ENCODE measurements at places on chromosomes 3 and 15.

GRCh38 chr3:183774631-183775030 lies 50.7 kb downstream of the MAP6D1 start:
- H3K27me3 ChIP-seq: no peaks in the 10 kb centered on the region
- H3K27ac ChIP-seq: no peak overlapping the region
- H3K4me3 ChIP-seq: no peak overlapping the region
- DNase-seq: no peak
- H3K4me1 ChIP-seq: no peaks in the 10 kb centered on the region

- no peak overlapping the region for H3K27ac ChIP-seq
- no peaks in the 10 kb centered on the region for H3K27me3 ChIP-seq
- no peak overlapping the region for H3K4me3 ChIP-seq
These were observed 62.0 kb downstream of the MINDY4B start for GRCh38 chr3:150843241-150843640.

DNA sequence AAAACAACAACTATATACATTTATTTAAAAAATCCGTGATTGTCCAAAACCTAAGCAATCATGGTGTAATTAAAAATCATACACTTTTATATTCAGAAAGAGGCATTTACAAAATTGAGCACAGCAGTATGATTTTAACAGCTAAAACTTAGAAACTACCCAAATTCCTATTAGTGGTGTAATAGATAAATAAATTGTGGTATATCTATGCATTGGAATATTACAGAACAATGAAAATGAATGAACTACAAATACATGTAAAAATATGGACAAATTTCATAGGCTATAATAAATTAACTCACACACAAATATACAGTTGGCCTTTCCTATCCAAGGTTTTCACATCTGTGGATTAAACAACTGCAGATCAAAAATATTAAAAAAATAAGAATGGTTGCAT lies 700.5 kb upstream of the ARPP21 start:
- H3K4me3 ChIP-seq: no peak overlapping the region
- no peaks in the 10 kb centered on the region for H3K27me3 ChIP-seq
- no peaks in the 10 kb centered on the region for H3K36me3 ChIP-seq
- no peak overlapping the region for H3K27ac ChIP-seq

DNA sequence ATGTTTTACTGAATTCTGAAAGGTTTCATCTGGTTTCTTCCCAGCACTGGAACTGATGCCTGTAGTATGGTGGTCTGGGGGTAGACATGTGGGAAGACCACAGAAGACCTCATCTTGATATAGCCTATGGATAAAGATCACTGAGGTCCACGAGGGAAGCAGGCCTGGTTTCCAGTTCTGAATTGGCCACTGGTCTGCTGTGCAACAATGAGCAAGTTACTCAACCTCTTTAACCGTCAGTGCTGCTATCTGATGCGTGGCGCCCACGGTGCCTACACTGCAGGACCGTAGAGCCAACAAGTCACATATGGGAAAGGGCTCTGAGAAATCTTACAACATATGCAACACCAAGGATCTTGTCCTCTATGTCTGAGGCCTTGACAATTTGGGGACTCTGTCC lies 13.3 kb downstream of the TLE3 start:
- H3K4me1 ChIP-seq: peaks cover 37% of the 10 kb centered on the region
- no peaks in the 10 kb centered on the region for H3K27me3 ChIP-seq
- DNase-seq: no peak
- H3K27ac ChIP-seq: no peak overlapping the region
- H3K36me3 ChIP-seq: peaks cover 50% of the 10 kb centered on the region
- H3K4me3 ChIP-seq: no peak overlapping the region

GRCh38 chr3:193842029-193842798 lies 249.2 kb downstream of the OPA1 start:
- peaks cover 3% of the 10 kb centered on the region for H3K4me1 ChIP-seq
- H3K36me3 ChIP-seq: no peaks in the 10 kb centered on the region
- no peak for DNase-seq
- no peak overlapping the region for H3K27ac ChIP-seq
- H3K4me3 ChIP-seq: no peak overlapping the region
- no peaks in the 10 kb centered on the region for H3K27me3 ChIP-seq

DNA sequence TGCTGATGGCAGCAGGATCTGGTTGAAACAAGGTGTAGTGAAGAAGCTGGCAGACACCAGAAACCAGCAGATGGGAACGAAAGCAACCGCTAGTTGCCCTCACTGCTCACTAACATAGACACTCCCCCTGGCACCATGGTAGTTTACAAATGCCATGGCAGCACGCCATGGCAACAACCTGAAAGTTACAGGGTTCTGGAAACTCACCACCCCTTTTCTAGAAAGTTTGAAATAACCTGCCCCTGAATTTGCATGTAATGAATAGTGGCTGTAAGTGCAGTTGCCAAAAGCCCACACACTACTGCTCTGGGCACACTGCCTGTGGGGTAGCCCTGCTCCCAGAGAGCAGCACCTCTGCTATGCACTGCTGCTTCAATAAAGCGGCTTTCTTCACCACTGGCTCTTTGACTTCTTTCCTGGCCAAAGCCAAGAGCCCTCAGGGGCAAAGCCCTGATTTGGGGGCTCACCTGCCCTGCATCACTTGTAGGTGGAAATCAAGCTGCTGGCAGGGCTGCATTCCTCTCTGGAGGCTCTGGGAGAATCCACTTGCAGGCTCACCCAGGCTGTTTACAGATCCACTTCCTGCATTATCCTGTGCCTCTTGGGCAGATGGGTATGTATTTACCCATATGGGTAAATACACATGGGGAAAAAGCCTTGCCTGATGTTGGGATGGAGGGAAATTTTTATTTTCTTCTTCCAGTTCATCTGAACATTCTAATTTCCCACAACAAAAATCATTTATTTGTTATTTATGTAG lies 2.0 kb upstream of the GP9 start:
- peak; percentile 50 for DNase-seq
- H3K4me1 ChIP-seq: peaks cover 38% of the 10 kb centered on the region
- no peaks in the 10 kb centered on the region for H3K36me3 ChIP-seq

DNA sequence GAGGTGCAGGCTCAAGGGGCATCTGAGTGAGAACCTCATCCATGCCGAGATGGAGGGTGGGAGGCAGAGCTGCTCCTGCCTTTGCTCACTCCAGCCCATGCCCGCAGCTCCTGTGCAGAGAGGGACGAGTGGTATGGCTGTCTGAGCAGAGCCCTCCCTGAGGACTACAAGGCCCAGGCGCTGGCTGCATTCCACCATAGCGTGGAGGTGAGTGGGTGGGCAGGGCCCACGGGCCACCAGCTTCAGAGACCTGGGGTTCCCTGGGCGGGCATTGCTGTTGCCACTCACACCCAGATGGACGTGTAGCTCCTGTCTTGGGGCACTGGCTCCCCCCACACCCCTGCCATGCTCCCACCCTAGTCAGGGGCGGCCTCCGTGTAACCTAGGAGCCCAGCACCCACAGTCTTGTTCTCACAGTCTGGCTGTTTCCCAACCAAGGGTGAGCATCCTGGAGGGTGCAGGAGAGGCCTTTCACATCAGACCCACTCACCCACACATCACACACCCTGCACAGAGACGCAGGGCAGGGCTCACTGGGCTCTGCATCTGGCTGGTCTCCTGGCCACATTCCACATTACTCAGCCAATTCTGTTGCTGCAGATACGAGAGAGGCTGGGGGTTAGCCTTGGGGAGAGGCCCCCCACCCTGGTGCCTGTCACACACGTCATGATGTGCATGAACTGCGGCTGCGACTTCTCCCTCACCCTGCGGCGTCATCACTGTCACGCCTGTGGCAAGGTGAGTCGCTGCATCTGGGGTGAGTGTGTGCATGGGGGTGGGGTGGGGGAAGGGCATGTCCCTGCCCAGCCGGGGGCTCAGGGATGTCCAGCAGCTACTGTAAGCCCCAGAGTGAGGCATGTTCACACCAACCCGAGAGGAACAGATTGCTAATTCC lies 25.3 kb upstream of the NR2C2 start:
- no peaks in the 10 kb centered on the region for H3K27me3 ChIP-seq
- DNase-seq: no peak
- peaks cover 3% of the 10 kb centered on the region for H3K36me3 ChIP-seq
- no peak overlapping the region for H3K4me3 ChIP-seq

DNA sequence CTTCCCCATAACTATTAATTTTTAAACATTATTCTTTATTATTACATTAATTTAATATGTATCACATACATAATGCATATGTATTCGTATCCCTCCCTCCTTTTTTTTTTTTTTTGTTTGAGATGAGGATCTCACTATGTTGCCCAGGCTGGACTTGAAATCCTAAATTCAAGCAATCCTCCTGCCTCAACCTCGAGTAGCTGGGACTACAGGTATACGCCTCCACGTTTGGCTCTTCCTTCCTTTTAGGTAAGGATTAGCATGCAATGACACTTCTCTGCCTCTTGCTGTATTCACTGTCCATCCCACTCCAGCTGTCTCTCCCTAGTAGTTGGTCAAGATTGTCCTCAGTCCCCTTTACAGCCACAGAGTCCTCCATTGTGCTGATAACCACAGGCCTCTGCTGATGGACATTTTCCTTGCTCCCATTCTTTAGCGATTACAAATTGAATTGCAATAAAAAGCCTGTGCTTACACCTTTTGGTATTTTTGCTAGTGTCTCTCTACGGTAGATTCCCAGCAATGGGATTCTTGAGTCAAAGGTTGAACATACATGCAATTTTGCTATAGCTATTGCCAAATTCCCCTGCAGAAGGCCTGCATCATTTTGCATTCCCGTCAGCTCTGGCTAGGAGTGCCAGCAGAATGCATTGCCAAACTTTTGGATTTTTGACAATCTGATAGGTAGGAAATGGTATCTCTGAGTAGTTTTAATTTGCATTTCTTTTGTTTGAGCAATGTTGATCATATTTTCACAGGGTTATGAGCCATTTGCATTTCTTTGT lies 156.6 kb downstream of the SMAD6 start:
- no peak for DNase-seq
- H3K27me3 ChIP-seq: peaks cover 4% of the 10 kb centered on the region
- no peaks in the 10 kb centered on the region for H3K4me1 ChIP-seq
- no peak overlapping the region for H3K4me3 ChIP-seq
- no peaks in the 10 kb centered on the region for H3K36me3 ChIP-seq

DNA sequence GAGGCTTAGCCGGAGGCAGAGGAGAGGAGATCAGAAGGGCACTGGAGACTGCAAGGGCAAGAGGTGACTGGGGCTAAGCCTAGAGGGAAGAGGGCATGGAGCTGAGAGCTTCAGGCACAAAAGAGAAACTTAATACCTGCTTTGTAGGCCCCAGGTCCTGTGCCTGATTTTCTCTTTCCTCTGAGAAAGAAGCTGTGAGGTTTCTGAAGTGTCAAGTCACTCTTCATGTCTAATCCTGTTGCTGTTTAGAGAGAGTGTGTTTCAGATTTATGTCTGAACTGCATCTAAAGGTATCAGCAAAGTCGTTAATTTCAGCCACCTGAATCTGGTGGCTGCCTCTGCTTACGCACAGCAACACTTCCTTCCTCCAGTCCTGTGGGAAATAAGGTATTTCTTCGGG lies 106.9 kb upstream of the RNU6-1 start:
- no peaks in the 10 kb centered on the region for H3K27me3 ChIP-seq
- peak overlapping the region; percentile 80 for H3K27ac ChIP-seq
- H3K4me1 ChIP-seq: peaks cover 10% of the 10 kb centered on the region
- DNase-seq: no peak
- no peaks in the 10 kb centered on the region for H3K36me3 ChIP-seq

DNA sequence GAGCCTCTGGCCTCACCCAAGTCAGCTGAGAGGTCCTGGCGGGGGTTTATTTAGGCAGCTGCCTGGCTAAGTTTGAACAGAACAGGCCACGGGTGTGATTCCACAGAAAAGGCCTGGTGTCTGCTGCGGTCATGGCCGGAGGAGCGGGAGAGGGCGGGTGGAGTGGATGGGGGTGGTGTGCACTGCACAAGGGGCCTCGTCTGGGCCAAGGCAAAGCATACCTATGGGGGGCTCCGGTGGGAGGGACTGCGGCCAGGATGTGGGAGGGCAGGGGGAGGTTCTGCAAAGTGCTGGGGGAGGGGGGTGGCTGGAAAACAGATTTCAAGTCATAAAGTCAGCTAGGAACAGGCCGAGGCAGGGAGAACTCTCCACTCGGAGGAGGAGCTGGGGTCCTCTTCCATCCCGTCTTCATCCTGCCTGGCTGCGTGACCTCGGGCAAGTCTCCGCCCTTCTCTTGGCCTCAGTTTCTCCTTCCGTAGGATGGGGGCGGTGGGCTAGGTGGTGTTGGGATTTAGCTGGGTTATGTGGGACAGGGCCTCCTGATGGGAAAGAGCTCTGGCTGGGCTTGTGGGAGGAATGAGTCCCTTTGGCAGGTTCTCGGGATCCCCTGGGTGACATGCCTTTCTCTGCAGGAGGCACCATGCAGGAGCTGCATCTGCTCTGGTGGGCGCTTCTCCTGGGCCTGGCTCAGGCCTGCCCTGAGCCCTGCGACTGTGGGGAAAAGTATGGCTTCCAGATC lies 878 bp downstream of the ISLR start:
- peaks cover 59% of the 10 kb centered on the region for H3K4me1 ChIP-seq
- H3K36me3 ChIP-seq: no peaks in the 10 kb centered on the region
- no peaks in the 10 kb centered on the region for H3K27me3 ChIP-seq
- peak overlapping the region; percentile 89 for H3K27ac ChIP-seq

DNA sequence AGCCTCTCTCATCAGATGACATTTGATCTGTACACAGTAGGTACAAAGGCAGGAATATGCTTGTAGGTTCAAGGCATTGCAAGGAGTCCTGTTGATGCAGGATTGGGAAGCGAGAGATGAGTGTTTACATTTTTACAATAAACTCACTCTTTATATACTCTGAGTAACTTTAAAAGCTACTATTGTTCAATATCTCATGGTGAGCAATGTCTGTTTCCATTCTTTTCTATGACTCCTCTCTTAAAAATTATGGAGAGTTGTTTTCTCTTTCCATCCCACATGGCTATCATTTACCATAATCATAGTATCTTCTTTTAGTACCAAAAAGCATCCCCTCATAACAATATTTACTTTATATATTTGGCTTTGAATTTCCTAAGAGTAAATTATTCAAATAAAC lies 314.0 kb upstream of the CDIN1 start:
- no peak for DNase-seq
- no peaks in the 10 kb centered on the region for H3K36me3 ChIP-seq
- no peaks in the 10 kb centered on the region for H3K4me1 ChIP-seq
- no peaks in the 10 kb centered on the region for H3K27me3 ChIP-seq

DNA sequence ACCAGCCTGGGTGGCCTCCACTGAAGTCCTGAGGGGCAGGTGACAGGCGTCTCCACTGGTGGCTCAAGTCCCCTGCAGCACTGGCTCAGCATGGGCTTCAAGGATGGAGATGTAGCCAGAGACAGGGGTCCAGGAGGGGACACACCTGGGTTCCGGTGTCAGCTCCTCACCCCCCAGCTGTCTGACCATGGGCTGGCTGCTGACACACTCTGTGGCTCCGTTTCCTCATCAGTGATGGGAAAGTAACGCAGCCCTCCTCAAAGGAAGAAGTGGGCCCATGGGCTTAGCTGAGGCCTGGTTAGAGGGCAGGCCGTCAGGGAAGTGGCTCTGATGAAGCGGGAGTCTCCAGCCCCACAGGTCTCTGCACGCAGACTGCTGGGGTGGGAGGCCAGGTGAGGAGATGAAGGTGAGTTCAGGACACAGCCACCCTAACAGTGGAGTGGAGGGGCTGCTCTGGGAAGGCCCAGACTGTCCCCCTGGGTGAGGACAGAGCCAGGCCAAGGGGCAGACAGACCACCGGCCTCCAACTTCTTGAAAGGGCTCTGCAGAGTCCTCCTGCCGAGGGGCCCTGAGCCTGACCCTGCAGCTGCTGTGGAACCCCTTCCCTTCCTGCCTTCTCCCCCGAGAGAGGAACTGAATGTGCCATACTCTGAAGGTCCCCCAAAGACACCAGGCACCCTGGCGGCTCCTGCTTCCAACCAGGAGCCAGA lies 24.0 kb downstream of the PSTPIP1 start:
- H3K36me3 ChIP-seq: no peaks in the 10 kb centered on the region
- peaks cover 9% of the 10 kb centered on the region for H3K4me1 ChIP-seq
- no peaks in the 10 kb centered on the region for H3K27me3 ChIP-seq
- H3K4me3 ChIP-seq: no peak overlapping the region
- H3K27ac ChIP-seq: no peak overlapping the region

Measured in spinal cord (tissue), 10 donors.